Daoy (cell line): ENCODE measurements at places on chromosomes 3 and 15. TPM values are rescaled to one million over a fixed set of nuclear protein-coding genes. Genes with fewer than 3 reads are reported as not detected.

DNA sequence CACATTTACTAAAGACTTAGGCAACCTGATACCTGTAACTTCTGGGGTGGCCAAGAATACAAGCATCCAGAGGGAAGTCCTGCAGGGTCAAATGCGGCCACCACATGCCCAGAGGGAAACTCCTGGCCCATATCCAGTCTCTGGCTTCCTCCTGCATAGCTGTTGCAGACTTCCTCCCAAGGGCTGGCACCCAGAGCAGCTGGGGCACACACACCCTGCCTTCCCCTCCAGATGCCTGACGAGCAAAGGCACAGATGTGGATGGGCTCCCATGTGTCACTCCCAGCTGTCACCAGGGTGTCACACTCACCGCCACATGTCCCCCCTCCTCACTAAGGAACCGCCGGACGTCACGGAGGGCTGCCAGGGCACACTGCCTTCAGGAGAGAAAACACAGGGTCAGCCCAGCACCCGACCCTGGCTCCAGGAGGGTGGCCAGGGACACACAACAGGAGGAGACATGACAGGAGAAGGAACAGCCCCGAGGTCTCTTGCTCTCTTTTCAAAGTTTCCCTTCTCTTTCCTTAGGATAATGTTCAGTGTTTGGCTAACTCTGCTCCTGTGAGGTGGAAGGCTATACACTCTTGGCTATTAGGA lies 13.2 kb downstream of the PFKFB4 start:
- DNase-seq = no peak

- DNase-seq = no peak
These were observed 354.7 kb downstream of the MCTP2 start for GRCh38 chr15:94586099-94586498.

DNA sequence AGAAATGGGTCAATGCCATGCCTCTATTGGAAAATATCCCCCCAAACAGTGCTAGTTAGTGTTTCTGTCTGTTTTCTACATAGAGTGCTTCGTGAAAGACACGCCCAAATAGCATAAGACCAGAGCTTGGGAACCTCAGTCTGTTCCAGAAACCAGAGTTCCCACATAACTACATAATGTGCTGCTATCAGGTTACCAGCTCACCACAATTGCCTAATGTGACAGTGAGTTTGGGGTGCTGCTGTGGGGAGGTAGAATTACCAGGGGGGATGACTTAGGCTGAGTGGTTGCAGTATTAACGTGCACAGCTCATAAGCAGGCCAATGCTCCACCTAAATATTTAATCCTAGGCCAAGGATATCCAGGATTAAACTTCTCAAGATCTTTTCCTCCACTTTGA lies 39.2 kb downstream of the DUT start:
- DNase-seq = peak; percentile 91

GRCh38 chr3:160280836-160281235 lies 55.6 kb downstream of the C3orf80 start:
- DNase-seq = no peak

DNA sequence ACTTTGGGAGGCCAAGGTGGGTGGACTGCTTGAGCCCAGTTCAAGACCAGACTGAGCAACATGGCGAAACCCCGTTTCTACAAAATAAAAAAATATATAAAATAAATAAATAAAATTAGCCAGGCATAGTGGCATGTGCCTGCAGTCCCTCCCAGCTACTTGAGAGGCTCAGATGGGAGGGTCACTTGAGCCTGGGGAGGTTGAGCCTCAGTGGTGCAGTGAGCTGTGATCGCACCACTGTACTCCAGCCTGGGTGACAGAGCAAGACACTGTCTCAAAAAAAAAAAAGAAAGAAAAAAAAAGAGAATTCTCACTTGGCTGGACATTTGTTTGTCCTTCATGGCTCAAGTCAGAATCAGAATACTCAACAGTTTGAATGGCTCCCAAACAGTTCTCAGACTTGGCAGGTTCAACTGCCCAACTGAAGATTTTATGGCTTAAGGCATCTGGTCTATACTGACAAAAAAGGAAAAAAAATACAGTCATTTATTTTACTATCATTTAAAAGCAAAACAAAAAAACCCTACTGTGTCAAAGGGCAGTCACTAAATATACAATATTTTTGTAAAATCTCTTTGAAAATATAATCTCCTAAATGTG lies 106.6 kb downstream of the FBXL22 start:
- DNase-seq = no peak

DNA sequence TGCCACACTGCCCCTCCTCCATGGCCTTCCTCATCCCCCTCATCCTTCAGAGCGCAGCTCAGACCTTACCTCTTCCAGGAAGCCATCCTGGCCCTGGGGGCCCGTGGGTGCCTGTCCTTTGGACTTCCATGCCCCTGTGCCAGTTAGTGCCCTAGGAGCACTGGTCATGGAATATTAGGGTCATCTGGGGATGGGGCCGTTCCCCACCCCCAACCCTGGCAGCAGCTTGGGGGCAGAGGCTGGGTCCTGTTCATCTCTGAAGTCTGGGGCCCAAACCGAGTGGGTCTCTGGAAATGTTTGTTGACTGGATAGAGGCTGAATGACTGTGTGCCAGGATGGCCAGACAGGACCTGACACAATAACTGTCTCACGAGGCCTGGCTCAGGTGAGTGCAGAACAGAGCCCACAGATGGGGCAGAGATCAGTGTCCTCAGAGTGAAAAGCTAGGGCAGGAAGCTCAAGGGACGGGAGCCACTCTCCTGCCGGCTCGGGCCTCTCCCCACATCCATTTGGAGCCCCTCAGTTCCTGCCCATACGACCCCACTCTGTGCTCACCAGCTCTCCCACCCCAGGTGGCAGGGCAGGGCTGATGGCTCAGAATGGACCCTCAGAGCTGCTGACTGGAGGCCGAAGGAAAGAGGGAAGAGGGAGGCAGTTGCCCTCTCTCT lies 62.5 kb downstream of the TLE3 start:
- DNase-seq = no peak

DNA sequence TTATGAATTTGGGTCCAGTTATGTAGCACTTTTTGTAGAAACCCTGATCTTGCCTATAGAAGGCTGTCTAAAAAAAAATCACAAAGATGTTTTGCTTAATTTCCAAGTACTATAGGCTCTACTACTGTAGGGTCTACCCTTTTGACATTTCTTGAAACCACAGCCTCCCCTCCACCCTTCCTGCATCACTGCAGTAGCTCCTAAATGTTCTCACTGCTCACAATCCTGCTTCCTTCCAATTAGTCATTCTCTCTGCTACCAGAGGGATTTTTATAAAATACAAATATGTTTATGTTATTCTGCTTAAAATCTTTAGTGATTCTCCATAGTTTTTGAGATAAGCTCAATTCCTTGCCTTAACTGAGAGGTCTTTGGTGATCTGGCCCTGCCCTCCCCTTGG lies 114.0 kb downstream of the CYP19A1 start:
- no peak for DNase-seq

DNA sequence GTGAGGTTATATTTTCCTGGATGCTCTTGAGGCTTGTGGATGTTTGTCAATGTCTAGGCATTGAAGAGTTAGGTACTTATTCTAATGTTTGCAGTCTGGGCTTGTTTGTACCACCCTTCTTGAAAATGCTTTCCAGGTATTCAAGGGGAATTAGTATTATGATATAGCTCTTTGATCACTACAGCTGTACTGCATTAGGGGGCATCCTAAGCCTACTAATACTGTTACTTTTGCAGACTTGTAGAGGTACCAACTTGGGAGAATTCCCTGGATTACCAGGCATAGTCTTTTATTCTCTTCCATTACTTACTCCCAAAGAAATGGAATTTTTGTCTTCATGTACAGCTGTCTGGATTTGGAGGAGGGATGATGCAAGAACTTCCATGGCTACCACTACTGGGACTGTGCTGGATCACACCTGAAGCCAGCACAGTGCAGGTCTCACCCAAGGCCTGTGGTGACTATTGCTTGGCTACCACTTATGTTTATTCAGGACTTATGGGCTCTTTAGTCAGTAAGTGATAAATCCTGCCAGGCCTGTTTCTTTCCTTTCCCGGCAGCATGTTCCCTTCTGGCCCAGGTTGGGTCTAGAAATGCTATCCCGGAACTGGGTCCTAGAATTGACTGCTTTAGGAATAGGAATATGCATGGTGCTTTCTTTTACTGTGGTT lies 402.9 kb downstream of the IL20RB start:
- no peak for DNase-seq

GRCh38 chr3:128395500-128396162 lies 71.1 kb downstream of the DNAJB8 start:
- DNase-seq = no peak

- no peak for DNase-seq
These were observed 34.5 kb upstream of the TM2D3 start for GRCh38 chr15:101686718-101687117.

- no peak for DNase-seq
These were observed 69.4 kb upstream of the STXBP5L start for GRCh38 chr3:120838441-120839091.

GRCh38 chr15:81113861-81114291 lies 20.2 kb upstream of the CFAP161 start:
- DNase-seq = no peak

DNA sequence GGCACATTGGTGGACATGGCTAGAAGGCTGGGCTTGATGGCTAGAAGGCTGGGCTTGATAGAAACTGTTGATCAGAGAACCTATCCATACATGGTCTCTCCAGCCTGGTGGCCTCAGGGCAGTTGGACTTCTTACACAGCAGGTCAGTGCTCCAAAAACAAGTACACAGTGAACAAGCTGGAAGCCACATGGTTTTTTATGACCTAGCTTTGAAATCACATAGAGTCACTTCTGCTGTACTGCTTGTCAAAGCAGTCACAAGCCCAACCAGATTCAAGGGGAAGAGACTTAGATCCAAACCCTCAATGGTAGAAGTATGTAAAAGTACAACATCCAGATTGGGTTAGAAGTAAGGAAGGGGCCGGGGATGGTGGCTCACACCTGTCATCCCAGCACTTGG lies 89.4 kb upstream of the HES1 start:
- DNase-seq = no peak

DNA sequence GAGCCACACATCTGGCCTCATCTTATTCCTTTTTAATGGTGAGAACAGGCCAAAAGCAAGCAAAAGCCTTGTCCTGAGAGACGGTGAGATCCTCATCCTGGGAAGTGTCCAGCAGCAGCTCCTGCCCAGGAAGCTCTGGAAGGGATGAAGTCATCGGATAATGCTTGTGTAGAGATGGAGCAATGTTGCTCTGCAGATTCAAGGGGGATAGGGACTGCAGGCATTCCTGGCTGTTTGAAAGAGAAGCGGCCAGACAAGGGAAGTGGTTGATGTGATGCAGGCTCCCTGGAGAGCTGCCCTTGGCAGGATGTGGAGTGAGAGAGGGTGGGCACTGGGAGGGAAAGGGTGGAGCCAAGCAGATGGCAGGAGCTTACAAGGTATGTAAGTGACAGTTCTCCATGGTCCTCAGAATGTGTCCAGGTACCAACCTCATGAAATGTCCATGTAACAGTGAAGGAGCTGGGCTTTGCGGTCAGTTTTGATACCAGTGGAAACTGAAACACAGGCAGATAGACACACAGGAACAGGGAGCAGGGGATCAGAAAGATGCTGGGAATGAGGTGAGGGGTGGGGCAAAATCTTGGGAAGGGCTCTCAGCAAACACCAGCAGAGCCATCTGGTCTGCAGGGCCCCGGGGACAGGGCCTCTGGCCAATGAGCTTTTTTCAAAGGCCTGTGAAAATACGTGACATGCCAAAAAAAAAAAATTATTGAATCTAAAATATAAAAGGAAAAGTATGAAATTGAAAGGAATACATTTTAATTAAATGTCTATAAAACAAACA lies 32.2 kb upstream of the LACTB start:
- DNase-seq = peak; percentile 93

- no peak for DNase-seq
These were observed 17.1 kb downstream of the PAK2 start for GRCh38 chr3:196756732-196757131.

- DNase-seq = no peak
These were observed 183.6 kb downstream of the MINAR1 start for GRCh38 chr15:79615754-79616153.

- DNase-seq = peak; percentile 91
These were observed 79.1 kb downstream of the FOXP1 start for GRCh38 chr3:71504250-71505036.

DNA sequence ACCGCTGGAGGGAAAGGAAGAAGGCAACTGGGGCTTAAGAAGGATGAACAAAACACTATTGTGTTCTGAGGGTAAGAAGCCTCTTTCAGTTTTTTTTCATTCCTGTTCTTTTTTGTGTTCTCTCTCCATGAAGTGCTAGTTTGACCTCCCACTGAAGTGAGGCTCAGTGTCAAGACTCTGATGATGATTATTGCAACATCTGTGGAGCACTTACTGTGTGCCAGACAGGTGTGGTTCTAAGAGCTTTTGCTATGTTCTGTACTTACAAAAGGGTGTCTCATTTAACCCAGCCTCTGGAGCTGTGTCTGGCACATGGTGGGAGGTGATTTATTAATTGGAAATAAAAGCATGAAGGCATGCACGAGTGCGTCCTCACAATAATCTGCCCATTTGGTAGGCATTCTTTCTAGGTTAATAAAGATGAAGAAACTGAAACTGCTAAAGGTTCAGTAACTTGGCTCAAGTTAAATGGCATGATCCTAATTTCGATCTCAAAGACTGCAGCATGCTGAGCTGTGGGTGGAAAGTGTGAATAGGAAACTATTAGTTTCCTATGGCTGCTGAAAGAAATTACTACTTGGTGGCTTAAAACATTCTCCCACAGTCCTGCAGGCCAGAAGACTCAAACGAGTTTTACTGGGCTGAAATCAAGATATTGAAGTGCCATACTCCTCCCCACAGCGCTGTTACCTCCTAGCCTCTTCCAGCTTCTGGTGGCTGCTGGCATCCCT lies 38.5 kb upstream of the VEPH1 start:
- no peak for DNase-seq

DNA sequence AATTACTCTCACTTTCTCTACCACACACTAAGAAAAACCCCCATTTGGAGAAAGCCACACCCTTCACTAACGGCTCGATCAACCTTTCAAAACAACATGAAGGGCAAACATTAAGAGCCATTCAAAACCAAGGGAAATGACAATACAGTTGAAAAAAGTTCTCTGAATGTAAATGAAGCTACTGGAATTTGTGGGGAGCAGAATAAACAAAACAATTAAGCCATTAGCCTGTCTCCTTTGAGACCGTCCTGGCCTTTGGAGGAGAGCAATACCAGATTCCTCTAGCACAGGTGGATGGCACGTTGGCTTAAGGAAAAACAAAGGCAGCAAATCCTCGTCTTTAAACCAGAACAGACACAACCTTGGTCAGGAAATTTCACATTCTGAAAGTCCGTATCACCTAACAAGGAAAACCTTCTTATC lies 18.7 kb downstream of the MYO1E start:
- no peak for DNase-seq

LSG1 gene
- total RNA-seq = 78.6 and 99.5 TPM in 2 replicates

HERC2 gene
- total RNA-seq = 22.3 and 33.3 TPM in 2 replicates

GRK7 gene
- total RNA-seq = not detected in 2 replicates

CASR gene
- total RNA-seq = not detected in 2 replicates

MYD88 gene
- total RNA-seq = 4.4 and 8.1 TPM in 2 replicates

CCNDBP1 gene
- 38.5 and 59.3 TPM in 2 replicates for total RNA-seq

NR2E3 gene
- not detected in 2 replicates for total RNA-seq

PATL2 gene
- total RNA-seq = 0.11 and 2.9 TPM in 2 replicates

CPLX3 gene
- not detected in 2 replicates for total RNA-seq
